Activated naive CD4-positive, alpha-beta T cell treated with anti-CD3 and anti-CD28 coated beads for 36 hours (primary cell): ENCODE measurements at places on chromosomes 1 and 21.
A peak's percentile ranks its signal among the peaks of the same experiment; 100 is the strongest.

DNA sequence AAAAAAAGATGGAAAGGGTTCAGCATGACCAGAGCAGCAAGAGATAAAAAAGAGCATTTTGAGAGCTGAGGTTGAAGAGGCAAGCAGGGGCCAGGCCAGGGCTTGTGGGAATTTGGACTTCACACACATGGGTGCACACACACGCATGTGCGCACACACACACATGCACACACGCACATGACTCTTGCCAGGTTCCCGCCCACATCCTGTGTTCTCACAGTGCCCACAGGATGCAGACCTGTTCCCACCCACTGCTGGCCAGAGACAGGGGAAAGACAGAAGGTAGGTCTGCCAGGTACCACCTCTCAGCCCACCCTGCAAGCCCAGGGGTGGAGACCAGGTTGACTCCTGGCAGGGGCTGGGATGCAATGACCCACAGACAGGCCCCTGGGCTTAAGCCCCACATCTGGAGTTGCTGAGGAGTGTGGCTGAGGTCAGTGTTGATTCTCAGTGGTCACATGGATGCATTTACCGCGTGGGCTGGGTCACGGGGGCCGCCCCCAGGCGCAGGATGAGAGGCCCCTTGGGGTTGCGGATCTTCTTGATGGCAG is 4.4 kb downstream of the COL16A1 start:
- peak; percentile 34 for DNase-seq

DNA sequence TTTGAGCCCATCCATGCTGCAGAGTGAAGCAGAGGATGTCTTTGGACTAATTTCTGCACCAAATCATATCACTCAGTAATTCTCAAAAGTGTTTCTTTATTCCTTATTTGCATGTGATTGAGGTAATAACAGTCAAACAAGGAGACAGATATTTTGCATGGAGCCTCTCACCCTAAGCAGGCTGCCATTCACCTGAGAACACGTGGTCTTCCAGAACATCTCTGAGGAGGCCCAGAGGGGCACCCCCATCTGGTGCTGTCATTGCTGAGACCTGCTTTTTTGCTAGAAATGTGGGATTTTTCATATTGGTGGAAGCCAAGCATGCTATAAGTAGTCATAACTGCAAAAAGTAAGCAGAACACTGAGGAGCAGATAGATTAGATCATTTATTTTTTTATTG is 7.7 kb downstream of the SLC37A1 start:
- no peak for DNase-seq

GRCh38 chr1:107276247-107276646 is 135.4 kb downstream of the NTNG1 start:
- no peak for DNase-seq

GRCh38 chr1:108722292-108722691 is 9.6 kb downstream of the FNDC7 start:
- no peak for DNase-seq

DNA sequence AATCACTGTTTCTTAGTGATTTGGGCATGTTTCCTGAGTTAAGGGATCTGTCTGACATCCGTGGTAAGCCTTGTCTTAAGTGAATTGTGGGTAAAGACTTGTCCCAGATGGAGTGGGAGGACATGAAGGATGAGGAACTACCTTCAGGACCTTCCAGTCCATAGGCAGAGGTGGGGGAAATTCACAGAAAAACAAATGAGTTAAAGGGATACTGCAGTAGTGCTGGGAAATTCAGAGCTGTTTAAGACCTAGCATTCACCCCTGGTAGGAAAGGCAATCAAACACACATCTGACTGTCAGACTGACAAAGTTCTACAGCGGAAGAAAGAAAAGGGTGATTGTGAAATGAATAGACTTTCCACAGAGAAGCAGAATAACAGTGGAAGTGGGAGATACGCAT is 3.0 kb downstream of the GNAT2 start:
- DNase-seq = no peak

DNA sequence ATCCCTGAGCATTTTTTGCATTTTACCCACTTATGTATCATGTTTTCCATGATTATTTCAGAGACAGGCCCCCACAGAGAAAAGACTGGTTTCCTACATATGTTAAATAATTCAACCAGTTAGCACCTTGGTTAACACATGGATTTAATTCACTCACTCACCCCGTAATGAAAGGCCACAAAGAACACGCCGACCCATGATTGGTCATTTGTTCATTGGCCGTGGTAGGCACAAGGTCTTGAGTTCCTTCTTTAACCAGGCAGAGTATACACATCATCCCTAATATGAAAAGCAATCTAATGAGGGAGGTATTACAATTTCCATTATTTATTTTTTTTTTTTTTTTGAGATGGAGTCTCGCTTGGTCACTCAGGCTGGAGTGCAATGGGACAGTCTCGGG is 50.6 kb downstream of the RPS6KA1 start:
- DNase-seq = no peak

- no peak for DNase-seq
Observed at GRCh38 chr21:42374864-42375499, 8.6 kb upstream of the TFF1 start.

DNA sequence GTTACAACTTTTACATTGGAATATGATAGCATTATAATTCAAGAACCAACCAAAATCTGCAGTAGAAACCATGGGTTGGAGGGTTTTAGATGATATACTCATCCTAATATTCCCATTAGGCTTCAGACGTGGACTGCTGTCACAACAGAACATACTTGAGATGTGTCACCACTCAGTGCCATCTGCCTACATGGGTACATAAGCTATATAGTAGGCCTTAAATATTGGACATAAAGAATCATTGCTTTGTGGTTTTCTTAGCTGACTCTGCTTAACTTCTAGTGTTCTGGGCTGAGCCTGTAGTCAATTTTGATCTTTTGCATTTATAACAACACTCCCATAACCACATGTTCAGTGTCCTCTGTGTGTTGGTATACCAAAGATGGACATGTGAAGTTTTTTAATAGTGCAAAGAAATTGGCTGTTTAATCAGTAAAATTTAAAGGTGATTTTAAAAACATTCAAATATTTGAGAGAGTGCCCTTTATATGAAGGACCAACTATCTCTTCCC is 14.2 kb downstream of the RAP1A start:
- DNase-seq = no peak

- no peak for DNase-seq
Observed at GRCh38 chr21:29827236-29827635, 112.6 kb downstream of the GRIK1 start.

GRCh38 chr1:165235777-165236291 is 120.7 kb downstream of the LMX1A start:
- DNase-seq = peak; percentile 11

- DNase-seq = no peak
Observed at GRCh38 chr1:205575294-205575885, 56.4 kb downstream of the ELK4 start.

- DNase-seq = no peak
Observed at GRCh38 chr1:33300673-33301072, 20.2 kb downstream of the A3GALT2 start.

DNA sequence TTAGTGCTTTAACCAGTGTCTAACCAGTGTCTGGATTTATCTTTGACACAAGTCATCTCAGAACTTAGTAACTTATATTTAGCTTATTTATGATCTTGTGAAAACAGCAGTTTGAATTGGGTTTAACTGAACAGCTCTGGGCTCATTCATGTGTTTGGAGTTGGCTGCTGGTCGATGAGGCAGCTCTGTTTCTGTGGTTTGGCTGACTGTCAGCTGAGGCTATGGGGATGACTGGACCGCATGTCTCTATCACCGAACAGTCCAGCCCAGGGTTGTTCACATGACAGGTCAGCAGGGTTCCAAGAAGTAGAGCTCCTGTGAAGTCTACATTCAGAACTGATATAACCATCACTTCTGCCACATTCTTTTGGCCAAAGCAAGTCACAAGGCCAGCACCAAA is 29.1 kb upstream of the C21orf91 start:
- DNase-seq = no peak

GRCh38 chr1:163561580-163562295 is 240.0 kb downstream of the NUF2 start:
- DNase-seq = no peak

GRCh38 chr1:225448146-225448805 is 20.4 kb upstream of the LBR start:
- DNase-seq = no peak

DNA sequence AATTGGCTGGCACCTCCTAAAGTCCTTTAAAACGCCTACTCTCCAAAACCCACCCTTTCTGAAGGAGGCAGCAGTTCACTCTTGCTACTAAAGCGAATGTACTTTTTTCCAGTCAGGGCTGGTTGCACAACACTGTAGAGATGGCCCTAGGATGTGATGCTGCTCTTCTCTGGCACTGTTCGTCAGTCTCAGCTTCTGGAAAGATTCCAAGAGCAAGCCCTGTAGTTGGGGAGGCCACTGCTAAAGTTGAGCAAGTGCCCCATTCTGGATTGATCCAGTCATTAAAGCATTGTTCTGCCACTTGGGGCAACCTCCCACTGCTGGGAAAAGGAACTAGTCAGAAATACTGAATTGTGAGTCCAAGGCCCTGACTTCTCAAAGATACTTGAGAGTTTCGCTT is 28.5 kb upstream of the KCNQ4 start:
- no peak for DNase-seq

- DNase-seq = no peak
Observed at GRCh38 chr21:35382696-35383095, 333.6 kb upstream of the RUNX1 start.

- DNase-seq = no peak
Observed at GRCh38 chr1:217393896-217394295, 237.0 kb downstream of the GPATCH2 start.

DNA sequence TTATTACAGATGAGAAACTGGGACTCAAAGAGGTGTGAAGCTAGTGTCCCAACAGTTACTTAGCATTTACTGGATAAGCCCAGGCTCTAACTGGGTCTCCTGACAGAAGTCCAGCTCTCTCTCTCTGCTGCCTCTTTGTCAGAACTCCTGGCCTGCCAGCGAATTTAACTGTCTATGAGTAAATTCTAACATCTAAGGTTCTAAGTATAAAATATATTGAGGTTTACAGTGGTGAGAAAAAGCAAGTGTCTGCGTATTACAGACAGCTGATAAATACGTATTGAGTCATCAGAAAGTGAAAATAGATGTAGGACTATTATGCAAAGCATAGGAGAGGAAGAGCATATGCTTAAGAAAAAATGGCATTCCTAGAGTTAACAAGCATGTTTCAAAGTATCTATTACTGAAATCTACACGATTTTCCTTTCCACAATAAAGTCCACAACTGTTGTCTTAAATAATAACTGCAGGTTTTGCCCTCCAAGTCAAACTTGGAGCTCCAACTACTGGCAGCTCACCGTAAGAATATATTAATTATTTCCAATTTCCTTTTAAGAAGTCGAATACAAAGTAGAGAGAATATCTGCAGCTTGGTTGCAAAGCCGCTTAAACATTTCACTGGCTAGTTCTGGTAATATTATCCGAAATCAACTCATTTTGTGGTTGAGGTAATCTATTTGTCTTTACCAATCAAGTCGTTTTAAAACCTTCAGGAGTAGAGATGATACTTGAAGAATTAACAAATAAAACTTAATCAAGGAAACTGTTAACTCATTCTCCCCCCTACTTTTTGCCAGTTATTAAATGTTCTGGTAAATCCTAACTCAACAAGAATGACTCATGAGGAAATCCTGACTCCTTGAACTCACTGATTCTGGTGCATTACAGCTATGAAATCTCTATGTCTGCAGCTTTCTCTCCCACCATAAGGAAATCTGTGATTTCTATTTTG is 1.4 kb upstream of the RGS2 start:
- DNase-seq = peak; percentile 20

DNA sequence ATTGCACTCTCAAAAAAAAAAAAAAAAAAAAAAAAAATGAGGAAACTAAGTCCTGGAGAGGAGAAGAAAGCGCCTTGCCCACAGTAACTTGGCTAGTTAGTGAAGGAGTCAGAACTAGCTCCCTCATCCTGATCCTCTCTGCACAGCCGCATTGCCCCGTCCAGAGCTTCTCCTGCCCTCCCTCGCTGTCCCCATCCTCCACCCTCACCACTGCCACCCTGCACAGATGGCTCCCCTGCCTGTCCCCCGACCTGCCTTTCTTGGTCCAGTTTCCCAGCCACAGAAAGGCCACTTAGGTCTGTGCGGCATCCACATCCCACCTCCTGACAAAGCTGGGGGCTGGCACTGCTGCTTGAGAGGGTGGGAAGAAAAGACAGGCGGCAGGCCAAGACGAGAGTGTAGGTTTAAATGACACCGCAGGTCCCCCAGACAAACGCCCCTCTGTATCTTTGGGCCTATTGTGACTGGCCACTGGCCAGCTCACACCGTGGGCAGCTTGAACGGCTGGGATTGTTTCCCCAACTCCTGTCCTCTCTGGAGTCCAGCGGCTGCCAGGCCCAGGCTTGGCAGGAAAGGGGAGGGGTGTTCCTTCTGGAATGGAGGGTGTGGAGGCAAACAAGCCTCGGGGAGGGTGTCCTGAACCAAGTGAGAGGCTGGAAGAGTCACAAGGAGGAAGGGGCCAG is 20.2 kb downstream of the NCMAP start:
- no peak for DNase-seq

DNA sequence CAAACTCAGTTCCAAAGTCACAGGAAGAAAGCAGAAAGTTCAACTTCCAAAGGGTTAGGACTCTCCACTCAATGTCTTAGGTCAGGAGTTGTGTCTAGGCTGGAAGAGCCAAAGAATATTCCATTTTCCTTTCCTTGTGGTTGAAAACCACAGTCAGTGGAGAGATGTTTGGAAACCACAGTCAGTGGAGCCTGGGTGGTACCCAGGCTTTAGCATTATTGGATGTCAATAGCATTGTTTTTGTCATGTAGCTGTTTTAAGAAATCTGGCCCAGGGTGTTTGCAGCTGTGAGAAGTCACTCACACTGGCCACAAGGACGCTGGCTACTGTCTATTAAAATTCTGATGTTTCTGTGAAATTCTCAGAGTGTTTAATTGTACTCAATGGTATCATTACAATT is 11.7 kb downstream of the ATF3 start:
- DNase-seq = no peak

- no peak for DNase-seq
Observed at GRCh38 chr1:46425726-46426125, 31.6 kb downstream of the FAAH start.

DNA sequence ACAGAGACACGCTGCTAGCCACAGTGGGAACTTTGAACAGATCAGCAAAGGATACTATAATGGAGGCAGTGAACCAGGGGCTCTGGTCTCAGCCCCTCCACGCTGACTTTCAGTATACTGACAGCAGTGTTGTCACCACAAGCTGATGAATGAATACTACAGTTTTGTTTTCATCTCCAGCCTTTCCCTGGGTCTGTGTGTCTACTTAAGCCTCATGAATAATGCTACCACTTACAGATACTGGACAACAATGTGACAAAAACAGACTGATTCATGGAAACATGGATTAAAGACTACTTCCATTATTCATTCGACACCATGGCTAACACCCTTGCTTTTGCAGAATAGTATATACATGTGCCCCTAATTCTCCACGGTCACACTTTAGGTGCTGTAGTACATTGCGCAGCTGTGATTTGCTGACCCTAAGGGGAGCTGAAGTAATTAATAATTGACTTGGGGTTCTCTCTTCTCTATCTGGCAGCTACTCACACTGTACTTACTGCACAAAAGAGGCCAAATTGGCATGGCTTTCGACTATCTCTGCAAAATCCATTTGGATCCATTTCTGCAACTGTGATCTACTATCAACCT is 203.2 kb upstream of the LYPLAL1 start:
- DNase-seq = no peak
